ENCODE measurements at places on chromosomes 11 and 22.
A peak's percentile ranks its signal among the peaks of the same experiment; 100 is the strongest.

GRCh38 chr11:70547386-70547785 is 149.1 kb downstream of the CTTN start:
- no peak for DNase-seq

DNA sequence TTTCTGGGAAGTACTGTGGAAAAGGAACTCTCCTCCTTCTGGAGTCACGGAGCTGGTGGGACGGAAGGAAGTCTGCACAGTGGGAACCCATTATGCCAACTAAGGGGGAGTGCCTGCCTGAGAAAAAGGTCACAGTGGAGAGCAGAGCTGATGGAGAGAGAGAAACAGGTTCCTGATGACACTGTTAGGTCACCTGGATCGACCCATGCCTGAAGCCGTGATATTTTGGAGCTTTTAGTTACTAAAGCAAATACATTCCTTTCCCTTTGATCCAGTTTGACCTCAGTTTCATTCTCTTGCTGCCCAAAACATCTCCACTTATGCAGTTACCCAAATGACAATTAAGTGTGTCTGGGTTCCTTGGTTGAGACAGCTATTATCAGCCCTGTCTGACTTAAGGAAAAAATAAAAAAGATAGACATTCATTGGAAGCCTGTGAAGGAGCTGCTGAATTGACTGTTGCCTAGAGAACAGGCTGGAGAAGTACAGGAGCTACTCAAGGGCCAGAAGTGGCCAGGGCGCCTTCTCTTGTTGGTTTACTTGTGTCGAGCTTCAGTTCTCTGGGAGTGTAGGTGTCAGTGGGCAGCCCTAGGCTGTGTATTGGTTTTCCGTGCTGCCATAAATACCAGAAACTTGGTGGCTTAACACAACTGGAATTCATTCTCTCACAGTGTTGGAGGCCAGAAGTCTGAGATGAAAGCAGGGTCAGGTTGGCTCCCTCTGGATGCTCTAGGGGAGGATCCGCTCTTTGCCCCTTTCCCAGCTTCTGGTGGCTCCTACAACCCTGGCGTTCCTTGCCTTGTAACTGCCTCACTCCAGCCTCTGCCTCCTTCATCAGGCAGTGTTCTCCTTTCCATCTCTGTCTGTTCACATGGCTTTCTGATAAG is 13.6 kb downstream of the MRGPRD start:
- DNase-seq = no peak

GRCh38 chr22:50167689-50168489 is 2.6 kb upstream of the PANX2 start:
- peak; percentile 36 for DNase-seq

DNA sequence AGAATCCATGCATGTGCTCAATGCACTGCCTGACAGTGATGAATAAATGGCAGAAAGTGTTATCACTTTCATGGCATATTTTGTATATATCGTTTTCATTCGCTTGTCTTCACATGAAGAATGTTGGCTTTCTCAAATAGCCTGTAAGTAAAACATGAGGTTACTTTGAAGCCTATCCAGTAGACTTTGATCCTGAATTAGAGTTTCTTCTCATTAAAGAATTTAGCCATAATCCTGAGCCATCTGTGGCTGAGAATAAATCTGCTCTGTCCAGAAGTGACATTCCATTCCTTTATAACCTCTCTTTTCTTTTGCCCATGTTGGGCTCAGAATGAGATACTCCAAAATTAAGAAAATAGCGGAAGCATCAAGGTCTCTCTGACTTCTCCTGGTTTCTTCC is 1071.7 kb upstream of the TENM4 start:
- no peak for DNase-seq

DNA sequence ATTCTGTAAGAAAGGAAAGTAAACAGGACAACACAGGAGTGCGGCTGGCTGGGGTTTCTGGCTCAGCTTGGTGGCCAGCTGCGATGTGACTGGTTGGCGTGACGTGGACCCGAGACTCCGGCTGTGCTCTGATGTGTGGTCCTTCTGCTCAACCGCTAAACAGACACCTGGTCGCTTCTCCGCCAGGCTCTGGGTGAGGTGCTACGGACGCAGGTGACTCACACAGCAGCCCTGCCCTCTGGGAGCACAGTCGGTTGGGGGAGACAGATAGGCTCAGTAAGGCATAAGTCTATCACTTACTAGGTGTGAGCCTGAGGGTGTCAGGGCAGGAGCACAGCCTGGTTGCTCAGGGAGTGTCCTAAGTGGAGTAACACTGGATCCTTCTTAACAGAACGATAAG is 8.2 kb downstream of the RTL6 start:
- DNase-seq = no peak

DNA sequence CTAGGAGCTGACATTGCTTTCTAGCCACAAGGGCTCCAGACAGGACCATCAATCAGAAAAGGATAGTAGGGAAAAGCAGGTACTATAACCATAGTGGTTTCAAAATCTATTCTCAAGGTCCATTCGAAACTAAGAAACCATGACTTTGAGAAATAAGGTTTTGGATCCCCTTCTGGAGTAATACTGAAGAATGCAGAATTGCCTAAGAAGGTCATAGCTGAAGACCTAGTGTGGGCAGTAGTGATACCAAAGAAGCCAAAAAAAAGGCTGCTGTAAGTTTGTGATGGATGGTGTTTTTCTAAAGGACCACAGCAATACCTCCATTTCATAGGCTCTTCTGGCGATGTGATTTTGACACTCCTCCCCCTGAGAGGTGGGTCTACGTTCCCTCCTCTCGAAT is 163.1 kb downstream of the MAML2 start:
- DNase-seq = no peak

- DNase-seq = peak; percentile 34
These were observed 240.2 kb downstream of the TBC1D22A start for GRCh38 chr22:47002692-47003091.
